Left ventricle myocardium superior (tissue), 1 donor: ENCODE measurements at places on chromosomes 5 and 9.

GRCh38 chr9:108325406-108325805 is 530.4 kb downstream of the ACTL7B start:
- no peak for DNase-seq

- no peak for DNase-seq
Measured at GRCh38 chr9:125904155-125904851, 157.1 kb downstream of the PBX3 start.

- DNase-seq = no peak
Measured at GRCh38 chr5:37184748-37185364, 64.3 kb downstream of the CPLANE1 start.

GRCh38 chr5:136526021-136526420 is 160.7 kb upstream of the TRPC7 start:
- no peak for DNase-seq

- DNase-seq = no peak
Measured at GRCh38 chr5:178490935-178491652, 99.1 kb downstream of the COL23A1 start.

GRCh38 chr9:4986296-4986695 is 1.2 kb downstream of the JAK2 start:
- DNase-seq = no peak

- DNase-seq = no peak
Measured at GRCh38 chr5:148941810-148942209, 115.4 kb downstream of the ADRB2 start.

DNA sequence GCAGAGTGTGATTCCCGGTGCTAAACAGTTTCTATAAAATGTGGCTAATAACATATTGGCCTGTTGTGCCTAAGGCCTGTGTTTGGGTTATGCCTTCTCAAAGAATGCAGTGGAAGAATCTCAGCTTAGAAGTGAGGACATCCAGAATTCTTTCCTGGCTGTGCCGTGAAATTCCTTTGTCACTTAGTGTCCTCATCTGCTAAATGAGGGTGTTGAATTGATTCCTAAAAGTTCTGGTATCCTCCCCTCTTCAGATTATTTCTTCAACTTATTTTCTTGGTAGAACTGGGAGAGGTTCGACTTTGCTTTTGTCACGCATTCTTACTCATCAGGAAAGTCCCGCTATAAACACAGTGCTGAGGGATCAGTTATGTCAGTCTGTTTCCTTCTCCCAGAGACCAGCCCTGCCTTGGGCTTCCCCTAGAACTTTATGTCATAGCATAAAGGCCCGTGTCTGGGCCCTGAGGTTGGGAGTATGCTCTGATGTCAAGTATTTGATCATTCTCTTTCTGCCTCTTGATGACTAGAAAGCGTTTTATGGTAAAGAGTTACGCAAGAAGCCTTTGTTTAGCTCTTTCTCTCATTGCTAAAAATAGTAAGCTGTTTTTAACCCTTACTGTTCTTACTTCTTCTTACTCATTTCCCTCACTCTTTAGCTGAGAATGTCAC is 29.5 kb downstream of the MTAP start:
- no peak for DNase-seq

GRCh38 chr5:143244000-143244736 is 159.3 kb downstream of the NR3C1 start:
- DNase-seq = peak; percentile 47

- DNase-seq = no peak
Measured at GRCh38 chr9:21027295-21027694, 4.1 kb downstream of the HACD4 start.

- DNase-seq = no peak
Measured at GRCh38 chr5:56710826-56711590, 104.3 kb upstream of the MAP3K1 start.

- no peak for DNase-seq
Measured at GRCh38 chr5:102539562-102539961, 40.8 kb upstream of the SLCO6A1 start.

DNA sequence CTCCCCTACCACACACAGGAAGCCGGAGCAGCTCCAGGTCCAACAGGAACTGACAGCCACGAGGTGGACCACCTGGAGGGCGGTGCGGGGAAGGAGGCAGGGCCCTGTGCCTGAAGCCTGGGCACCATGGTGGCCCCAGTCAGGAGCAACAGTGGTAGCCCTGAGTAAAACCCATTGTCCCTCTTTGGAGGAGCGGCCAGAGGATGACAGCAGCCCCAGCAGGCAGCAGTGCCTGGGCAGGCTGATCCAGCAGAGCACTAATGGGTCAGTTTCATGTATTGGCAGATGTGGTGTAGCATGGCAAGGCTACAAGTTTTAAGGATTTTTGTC is 47.7 kb upstream of the GARNL3 start:
- DNase-seq = no peak

DNA sequence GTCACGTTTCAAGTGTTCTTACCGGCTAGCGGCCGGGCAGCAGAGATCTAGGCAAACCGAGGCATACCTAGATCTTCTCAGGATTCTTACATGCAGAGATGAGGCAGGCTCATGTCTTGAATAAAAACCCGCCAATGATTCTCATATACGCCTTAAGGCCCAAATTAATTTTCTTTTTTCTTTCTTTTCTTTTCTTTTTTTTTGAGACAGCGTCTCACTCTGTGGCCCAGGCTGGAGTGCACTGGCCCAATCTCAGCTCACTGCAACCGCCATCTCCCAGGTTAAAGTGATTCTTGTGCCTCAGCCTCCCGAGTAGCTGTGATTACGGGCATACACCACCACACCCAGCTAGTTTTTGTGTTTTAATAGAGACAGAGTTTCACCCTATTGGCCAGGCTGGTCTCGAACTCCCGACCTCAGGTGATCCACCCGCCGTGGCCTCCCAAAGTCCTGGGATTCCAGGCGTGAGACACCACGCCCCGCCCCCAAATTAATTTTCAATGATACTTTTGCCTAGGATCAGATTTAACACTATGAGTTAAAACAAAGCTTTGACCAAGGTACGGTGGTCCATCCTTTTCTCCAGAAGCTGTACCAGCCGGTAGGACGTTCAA is 1.5 kb downstream of the C9orf40 start:
- DNase-seq = no peak

GRCh38 chr5:138996120-138996519 is 121.0 kb upstream of the LRRTM2 start:
- no peak for DNase-seq

DNA sequence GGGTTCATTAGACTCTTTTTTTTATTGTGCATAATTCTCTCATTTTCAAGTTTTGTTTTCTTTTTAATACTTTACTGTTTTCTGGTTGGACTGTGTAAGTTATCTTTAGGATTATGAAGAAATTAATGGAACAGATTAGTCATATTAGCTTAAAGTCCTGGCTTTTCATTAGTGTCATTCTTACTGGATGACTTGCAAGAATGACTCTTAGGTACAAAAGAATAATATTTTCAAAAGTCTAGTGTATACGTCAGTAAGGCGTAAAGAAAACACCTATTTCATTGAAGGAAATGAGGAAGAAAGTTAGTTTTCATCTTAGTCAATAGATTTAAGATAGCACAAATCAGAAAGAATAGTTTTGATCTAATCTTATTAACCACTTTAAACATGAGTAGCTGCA is 20.4 kb downstream of the UHRF2 start:
- no peak for DNase-seq

DNA sequence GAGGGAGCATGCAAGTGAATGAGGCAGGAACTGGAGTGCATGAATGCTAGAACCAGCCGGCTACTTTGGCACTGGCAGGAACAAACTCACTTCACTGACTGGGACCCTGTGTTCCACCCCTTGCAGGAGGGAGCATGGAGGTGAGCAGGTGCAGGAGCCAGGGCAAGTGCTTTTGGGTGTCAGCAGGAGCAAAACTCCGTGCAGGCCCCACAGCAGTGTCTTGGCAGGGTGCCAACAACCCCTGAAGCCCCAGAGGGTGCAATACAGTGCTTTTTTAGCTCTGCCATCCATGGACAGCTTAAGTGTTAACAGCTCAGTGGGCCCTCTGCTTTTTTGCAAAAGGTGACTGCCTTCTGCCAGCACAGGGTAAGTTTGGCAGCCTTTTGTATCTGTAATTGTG is 245.8 kb upstream of the PCSK5 start:
- DNase-seq = no peak

- no peak for DNase-seq
Measured at GRCh38 chr5:569358-569867, 42.7 kb upstream of the CEP72 start.

DNA sequence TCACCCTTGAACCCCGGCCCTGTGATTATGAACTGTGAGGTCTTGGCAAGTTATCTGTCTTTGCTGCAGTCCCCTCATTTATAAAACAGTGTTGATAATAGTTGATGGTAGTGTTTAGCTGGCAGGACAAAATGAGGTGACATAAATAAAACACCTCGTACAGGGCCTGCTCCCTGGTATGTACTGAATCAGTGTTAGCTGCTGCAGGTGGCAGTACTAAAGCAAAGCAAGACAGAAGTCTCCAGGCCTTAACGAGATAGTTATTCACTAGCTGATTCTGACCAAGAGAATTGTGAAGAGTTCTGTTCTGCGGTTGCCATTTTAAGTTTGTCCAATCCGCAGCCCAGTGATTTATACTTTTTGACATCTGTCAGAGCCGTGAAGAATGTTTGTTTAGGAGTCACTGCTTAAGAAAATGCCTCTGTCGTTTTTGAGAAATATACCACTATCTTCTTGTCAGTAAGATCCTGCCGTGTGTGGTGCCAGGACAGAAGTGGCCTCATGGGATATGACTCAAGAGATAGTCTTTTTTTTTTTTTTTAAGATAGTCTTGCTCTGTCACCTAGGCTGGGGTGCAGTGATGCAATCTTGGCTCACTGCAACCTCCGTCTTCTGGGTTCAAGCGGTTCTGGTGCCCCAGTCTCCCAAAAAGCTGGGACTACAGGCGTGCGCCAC is 75.9 kb downstream of the KDM4C start:
- DNase-seq = no peak

DNA sequence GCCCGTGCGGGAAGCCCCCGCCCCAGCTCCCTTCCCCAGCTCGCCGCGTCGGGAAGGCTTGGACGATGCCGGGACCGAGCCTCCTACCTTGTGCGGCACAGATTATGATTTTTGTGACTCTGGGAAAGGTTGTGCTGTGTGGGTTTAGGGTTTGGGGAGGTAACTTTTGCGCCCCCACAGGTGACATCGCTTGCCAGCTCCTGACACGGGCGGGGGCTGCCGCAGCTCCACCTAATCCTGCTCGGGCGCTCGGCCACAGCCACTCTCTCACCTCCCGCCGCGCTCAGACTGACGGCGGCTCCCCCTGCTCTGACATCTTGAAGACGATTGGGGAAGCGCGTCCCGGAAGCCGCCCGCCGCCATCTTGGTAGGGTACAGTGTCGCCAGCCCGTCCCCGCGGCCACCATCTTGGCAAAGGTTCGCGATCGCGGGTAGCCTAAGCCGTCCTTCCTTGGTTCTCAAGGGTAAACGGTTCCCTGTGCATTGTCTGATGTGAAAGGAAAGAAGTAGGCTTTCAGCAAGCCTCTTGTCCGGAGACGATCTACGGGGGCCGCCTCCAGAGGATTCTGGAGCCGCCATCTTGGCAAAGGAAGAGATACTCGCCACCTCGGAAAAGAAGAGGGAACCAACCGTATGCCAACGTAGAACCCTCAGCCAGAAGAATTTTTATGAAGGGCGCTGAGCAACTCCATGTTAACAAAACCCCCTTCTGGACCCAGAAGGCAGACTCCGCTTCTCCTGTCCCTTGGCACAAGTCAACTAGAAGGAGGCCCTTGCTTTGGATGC is 1.8 kb upstream of the NR3C1 start:
- peak; percentile 94 for DNase-seq

DNA sequence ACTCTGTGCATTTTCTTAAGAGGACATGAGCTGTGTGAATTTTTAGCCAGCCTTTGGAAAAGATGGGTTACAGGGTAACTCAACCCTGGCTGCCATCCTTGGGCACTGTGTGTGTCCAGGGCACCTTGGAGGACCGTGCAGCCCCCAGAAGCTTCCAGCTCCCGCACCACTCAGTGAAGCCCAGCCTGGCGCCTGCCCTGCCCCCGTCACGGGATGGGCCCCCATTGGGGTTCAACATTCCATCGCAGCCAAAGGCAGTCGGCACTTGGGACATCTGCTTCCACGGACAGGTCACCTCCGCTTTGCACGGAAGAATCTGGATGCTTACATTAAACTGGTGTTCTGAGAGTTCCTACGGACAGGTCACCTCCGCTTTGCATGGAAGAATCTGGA is 1.9 kb upstream of the SLC6A18 start:
- no peak for DNase-seq

DNA sequence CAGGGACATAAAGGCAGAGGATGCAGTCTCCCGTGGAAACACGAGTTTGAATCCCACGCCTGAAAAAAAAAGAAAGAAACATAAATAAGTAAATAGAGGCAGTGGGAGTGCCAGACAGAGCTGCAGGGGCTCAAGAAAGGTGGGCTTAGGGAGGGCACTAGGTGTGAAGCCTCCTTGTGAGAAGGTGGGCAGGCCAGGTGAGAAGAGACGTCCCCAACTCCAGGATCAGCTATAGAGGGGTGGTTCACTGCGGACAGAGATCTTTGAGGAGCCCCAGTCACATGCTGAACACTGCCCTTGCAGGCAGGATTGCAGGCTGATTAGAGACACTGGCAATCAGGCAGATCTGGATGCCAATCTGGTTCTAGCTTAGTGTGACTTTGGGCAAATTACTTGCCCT is 172.1 kb downstream of the RGS3 start:
- no peak for DNase-seq

DNA sequence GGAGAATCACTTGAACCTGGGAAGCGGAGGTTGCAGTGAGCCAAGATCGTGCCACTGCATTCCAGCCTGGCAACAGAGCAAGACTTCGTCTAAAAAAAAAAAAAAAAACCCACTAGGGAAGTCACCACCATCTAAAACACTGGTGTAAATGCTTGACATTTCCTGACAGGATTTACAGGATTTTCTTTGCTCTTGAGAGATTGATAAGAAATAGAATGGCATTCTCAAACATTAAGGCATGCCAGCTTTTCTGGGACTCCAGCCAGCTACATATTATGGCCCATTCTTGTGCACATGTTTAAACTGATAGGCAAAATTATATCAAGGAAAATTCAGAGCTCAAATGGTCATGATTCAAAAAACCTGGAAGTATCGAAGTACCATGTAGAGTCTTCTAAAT is 28.7 kb downstream of the GTF3C4 start:
- no peak for DNase-seq

- no peak for DNase-seq
Measured at GRCh38 chr5:28215091-28215490, 1176.7 kb upstream of the CDH9 start.

GRCh38 chr5:1594357-1595106 is 70.8 kb upstream of the LPCAT1 start:
- peak; percentile 88 for DNase-seq

DNA sequence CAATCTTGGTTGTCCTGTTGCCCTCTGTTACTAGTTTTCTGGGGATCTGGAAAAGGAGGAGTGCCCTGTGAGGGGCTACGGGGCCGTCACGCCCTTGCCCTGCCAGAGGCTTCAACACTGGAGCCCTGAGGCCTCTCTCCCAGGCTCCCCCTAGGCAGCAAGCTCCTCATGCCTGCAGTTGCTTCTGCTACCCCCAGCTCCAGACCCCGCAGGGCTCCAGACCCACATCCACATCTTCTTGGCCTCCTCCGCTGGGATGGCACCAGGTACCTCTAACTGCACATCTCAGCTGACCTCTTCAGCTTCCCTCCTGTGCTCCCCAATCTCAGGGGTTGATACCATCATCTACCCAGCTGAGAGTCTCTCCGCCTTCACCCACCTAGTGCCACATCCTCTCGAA is 116.0 kb downstream of the ZNF354C start:
- DNase-seq = no peak

GRCh38 chr5:34905564-34905963 is 9.7 kb downstream of the RAD1 start:
- no peak for DNase-seq

- DNase-seq = no peak
Measured at GRCh38 chr5:171309276-171310211, 496 bp downstream of the TLX3 start.

GRCh38 chr5:140546851-140547507 is 483 bp upstream of the EIF4EBP3 start:
- no peak for DNase-seq

GRCh38 chr9:84839541-84839940 is 170.0 kb downstream of the NTRK2 start:
- no peak for DNase-seq
